ENCODE measurements at places on chromosomes 3 and 15. TPM values are rescaled to one million over a fixed set of nuclear protein-coding genes. Genes with fewer than 3 reads are reported as not detected.
A peak's percentile ranks its signal among the peaks of the same experiment; 100 is the strongest.

DNA sequence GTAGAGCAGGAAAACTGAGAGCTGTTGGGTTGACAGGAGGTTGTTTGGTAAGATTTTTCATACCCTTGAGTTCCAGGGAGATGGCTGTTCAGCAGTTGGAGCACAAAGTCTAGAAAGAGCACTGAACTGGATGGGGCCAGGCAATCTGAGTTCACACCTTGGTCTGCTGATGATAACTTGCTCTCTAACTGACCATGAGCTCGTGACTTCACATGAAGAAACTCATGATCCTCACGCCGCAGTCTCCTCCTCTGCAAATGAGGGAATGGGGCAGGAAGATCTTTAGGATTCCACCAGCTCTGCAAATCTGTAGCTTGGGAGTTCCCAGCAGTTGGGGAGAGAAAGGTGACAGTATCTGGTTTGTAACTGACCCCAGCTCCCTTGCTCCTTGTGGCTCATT, 33.7 kb downstream of the CORO2B start:
- no peaks in the 10 kb centered on the region for H3K27me3 ChIP-seq
- peaks cover 26% of the 10 kb centered on the region for H3K4me1 ChIP-seq
- no peak for DNase-seq

BFSP2 gene
- not detected for total RNA-seq

TERB2 gene
- not detected for total RNA-seq

DNA sequence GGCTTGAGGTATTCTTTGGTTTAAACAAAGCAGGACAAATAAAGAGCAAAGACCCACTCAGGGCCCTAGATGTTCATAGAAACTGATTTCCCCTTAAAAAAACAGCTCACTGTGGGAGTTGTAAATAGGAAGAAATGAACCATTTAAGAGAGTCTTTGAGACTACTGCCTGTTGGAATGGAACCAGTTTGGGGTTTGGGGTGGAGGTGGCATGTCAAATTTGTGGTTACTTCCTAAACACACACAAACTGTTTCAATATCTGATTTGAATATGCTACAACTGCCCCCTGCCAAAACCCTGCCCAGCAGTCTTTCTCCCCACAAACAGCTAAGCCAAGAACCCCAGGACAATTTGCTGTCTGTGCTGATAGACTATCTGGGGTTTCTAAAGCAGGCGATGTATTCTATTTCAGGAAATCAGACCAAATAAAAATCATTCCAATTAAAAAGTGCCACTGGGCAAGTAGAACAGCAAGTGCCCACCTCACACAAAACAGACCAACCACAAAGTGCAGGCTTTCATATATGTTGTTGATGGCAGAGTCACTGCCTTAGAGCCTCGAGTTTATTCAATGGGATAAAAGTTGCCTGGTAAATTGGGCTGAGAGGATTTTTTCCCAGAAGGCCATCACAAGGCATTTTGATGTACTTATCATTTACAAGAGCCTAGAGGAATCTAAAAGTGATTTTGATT, 293.9 kb upstream of the PROK2 start:
- no peak for DNase-seq
- peaks cover 13% of the 10 kb centered on the region for H3K4me1 ChIP-seq
- no peak overlapping the region for H3K4me3 ChIP-seq
- H3K27ac ChIP-seq: no peak overlapping the region
- H3K36me3 ChIP-seq: no peaks in the 10 kb centered on the region

RPS17 gene
- total RNA-seq: 2,751 TPM

DNA sequence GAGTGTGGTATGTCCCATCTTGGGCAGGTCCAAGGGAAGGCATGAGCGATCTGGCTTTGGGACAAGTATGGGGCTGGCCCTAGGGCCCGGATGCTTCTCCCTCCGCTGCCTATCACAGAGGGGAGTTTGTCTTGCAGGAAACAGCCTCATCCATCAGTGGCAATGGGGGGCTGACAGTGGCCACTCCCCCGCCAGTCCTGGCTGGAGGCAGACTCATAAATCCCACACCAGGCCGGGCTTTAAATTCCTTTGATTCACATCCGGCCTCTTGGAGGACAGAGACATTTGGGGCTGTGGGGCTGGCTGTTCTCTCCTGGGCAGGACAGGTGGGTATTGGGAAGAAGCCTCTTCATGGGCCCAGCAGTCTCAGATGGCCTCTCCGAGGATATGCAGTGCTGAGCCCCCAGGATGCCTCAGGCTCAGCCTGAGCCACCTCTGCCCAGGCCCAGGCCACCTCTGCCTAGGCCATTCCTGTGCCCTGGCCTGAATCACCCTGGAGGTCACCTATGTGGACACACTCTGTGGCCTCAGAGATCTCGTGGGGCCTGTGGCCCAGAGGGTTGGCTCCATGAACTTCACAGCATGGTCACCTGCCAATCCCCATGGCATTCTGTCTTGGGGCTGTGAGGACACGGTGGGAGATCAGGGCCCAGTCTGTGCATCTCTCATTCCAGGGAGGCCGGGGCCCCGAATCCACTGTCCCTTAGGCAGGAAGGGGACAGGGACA, 84.2 kb upstream of the GOLGA6L4 start:
- H3K27ac ChIP-seq: peak overlapping the region; percentile 25
- no peak overlapping the region for H3K4me3 ChIP-seq
- no peaks in the 10 kb centered on the region for H3K27me3 ChIP-seq

TEX264 gene
- 69.3 TPM for total RNA-seq

GPR176 gene
- 5.7 TPM for total RNA-seq

RTP1 gene
- total RNA-seq: not detected

GABRG3 gene
- total RNA-seq: not detected
